NCI-H2081 (cell line): ENCODE measurements at places on chromosomes 11 and 22.

GRCh38 chr22:47630741-47631534 is 868.5 kb downstream of the TBC1D22A start:
- no peak for DNase-seq

- DNase-seq, result no peak
These were observed 36.6 kb upstream of the NCR3LG1 start for GRCh38 chr11:17314904-17315426.

- no peak for DNase-seq
These were observed 95.6 kb downstream of the ZBTB16 start for GRCh38 chr11:114155116-114155515.

DNA sequence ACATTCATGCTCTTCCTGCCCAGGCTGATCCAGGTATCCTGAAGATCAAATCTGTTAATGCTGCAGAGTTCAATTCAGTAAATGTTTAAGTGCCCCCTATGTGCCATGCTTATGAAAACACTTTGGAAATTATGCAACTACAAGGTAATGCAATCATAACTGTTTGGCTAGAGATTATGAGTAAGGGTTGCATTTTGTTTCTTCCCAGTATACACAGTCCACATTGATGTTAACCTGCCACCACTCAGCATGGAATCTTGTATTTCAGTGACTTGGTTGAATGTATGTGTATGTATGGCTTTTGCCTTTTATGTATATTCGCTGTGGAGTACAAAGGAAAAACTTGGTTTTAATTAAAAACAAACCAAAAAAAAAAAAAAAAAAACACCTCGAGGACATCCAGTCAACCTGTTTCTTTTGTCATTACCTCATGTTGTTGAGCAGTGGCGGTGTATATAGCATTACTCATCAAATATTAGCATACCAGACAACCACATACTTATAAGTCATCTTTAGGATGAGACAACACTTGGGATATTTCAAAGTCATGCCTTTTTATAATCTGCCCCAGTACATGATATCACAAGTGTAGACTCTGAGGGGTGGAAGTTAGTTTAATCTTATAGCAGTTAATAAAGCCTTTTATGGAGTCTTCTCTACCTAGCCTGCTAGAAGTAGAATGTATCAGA is 86.1 kb upstream of the HORMAD2 start:
- no peak for DNase-seq

DNA sequence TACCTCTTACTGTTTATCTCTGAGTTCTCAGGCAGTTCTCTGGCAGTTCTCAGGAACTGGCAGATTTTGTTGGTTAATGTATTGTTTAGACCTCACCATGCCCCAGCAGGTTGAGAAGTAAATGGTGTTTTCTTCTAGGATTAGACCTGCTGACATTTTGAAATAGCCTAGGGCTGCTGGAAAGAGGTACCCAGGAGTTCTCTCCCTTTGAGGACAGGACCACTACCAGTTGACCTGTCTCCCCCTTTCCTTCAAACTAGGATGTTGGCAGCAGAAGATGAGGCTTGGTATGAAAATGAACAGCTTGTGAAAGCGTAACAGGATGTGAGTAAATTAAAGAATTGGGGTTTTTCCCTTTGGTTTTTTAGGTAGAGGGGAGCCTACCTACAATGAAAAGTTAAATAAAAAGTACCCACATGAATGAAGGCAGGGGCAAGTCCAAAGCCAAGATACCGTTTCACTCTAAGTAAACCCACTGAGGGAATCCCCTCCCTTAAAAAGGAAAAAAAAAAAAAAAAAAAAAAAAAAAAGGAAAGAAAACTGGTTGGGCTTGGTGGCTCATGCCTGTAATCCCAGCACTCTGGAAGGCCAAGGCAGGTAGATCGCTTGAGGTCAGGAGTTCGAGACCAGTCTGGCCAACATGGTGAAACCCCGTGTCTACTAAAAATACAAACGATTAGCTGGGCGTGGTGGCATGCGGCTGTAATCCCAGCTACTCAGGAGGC is 96.2 kb downstream of the PDHX start:
- DNase-seq, result no peak

DNA sequence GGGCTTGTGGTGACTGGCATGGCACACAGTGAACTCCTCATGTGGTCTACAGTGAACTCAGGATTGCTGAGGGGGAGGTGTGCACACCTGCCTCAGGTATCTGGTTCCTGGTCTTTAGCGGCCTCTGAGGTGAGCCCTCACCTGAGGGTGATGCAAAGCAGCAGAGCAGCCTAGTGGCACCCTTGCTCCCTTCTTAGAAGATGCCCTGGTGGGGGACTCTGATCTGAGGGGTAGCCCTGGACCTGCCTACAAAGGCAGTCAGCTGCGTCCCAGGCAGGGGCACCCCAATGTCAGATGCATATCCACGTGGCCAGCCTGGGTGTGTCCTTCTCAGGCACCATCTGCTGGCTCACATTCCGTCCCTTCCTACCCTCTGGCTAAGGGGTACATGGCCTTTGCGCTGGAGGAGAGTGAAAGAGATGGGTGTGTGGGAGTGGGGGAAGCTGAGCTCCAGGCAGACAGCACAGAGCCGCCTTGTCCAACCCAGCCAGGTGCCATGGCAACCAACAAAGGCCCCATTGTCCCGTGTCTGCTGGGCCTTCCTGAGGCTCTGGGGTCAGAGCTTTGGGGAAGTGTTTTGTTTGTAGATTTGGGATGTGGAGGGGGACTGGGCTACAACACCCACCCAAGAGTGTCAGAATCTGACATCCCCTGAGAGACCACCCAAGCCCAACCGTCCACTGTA is 5.8 kb downstream of the PLEKHB1 start:
- DNase-seq, result no peak

DNA sequence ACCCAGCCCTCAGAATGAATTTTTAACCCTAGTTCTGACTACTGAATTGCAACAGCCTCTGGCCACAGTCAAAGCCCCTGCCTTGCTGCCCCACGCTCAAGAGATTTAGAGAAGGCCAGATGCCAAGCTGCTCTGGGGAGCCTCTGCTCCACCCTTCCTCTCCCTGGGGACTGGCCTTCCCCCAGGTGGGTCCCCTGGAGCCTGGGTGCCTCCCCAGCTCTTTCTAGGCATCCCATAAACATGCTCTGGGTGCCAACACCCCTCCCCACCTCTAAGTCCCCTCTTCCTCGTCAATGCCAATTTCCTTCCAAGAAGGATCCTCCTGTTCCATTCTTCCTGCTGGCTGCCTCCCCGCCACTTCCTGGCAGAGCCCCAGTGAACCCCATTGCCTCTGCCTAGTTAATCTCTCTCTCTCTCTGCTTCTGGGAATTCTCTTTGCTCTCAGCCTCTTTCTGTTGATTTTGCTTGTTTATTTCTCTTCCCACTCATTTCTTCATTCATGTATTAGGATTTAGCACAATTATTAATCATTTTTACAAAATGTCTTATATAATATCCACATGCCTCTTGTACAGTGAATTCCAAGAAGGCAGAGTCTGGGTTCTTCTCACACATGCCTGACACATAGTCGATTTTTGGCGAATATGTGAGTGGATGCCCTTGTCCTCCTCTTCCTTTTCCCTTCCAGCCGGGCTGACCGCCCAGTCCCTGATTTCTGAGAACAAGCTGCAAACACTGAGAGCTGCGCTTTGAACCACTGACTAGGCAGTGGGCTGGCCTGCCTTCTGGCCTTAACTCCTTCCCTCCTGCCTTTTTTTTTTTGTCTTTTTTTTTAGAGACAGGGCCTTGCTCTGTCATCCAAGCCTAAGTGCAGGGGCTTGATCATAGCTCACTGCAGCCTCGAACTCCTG is 17.5 kb downstream of the UQCR10 start:
- DNase-seq, result no peak

DNA sequence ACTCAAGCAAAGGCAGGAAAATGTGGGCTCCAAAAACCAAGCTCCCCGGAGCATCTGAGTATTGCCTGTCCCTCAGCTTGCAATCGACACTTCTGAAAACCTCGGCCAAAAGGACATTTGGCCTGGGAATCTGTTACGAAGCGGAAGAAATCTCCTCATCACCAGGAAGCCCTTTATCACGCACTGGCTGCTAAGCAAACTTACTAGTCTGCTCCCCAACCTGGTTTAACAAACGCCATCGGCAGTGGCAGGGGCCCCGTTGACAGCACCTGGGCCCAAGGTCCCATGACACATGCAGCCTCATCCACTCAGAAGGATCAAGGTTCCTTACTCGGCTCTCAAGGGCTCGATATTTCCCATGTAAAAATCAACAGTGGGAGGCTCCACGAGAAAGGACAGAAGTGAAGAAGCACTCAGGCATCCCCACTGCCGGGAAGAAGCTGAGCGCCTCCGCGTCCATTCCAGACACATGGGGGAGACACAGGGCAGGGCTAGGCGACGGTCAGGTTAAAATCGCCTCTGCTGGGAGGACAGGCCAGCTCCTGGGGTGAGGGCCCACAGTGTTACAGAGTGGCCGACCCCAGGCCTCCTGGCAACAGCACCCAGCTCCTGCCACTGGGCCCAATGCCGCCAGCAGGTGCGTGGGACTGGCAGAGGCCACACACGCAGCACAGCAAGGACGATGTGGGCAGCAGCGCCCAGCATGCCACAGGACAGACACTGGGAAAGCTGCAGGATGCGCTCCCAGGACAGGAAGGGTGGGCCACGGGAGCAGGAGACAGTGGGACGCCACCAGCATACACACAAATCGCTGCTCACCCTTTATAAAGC is 27.1 kb downstream of the BRD1 start:
- DNase-seq, result no peak

- no peak for DNase-seq
These were observed 3.3 kb downstream of the USP47 start for GRCh38 chr11:11845071-11845470.
